A172 (cell line): ENCODE measurements at places on chromosomes 1 and 21.

GRCh38 chr21:36321325-36322082, 1.5 kb downstream of the MORC3 start:
- peak; percentile 50 for DNase-seq

DNA sequence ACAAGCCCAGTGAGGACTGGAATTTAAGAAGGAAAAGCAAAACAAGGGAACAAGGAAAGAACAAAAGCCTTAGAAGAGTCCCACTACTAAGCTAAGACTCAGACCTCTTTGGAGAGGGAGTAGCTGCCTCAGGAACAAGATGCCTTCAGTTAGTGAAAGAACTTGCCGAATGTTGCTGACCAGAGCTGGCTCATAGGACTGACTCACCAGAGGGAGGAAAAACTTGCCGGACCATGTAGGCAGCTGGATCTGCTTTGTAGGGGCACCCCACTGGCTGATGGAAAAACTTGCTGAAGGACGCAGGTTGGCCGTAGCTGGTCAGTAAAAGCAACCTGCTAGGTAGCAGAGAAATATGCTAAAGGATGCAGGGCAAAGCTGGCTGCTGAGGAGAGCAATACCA, 15.3 kb upstream of the ZSWIM5 start:
- DNase-seq = no peak

DNA sequence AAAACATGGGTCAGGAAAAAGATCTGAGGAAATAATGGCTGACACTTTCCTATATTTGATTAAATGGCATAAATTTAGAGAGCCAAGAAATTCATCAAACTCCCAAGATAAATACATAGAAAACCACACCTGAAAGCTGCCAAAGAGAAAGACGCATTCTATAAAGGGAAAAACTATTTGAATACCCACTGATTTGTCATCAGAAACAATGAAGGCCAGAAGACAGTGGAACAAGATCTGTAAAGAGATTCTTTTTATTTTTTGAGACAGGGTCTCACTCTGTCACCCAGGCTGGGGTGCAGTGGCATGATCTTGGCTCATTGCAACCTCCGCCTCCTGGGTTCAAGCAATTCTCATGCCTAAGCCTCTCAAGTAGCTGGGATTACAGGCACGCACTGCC, 17.4 kb downstream of the SDE2 start:
- DNase-seq = no peak

GRCh38 chr21:44706706-44707581, 4.4 kb downstream of the TSPEAR start:
- no peak for DNase-seq

DNA sequence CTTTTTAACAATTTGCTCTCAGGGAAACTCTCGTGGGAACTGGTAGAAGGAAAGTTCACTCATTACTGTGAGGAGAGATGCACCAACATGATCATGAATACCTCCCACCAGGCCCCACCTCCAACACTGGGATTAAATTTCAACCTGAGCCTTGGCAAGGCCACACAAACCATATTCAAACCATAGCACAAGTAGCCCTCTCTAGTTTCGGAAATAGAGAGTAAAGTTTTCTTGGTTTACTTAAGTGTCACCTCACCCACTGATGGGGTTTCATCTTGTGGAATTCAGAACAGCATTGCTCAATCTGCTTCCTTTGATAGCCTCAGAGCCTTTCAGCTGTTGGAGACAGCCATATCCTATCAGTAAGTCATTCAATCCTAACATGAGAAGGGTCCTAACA, 25.5 kb upstream of the CCSAP start:
- DNase-seq = no peak

GRCh38 chr1:225343618-225344017, 84.2 kb downstream of the LBR start:
- peak; percentile 14 for DNase-seq

GRCh38 chr1:10900251-10900651, 103.8 kb upstream of the CASZ1 start:
- DNase-seq = no peak
